ENCODE measurements at places on chromosomes 4 and X. TPM values are rescaled to one million over a fixed set of nuclear protein-coding genes. Genes with fewer than 3 reads are reported as not detected.

DNA sequence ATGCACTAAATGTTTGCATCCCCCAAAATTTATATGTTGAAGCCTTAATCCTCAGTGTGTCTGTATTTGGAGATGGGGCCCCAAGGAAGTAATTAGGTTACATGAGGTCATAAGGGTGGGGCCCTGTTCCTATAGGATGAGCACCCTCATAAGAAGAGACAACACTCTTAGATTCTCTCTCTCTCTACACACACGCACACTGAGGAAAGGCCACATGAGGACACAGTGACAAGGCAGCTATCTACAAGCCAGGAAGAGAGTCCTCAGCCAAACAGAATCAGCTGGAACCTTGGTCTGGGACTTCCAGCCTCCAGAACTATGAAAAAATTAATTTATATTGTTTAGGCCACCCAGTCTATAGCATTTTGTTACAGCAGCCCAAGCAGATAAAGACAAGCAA, 69.3 kb upstream of the NOCT start:
- H3K4me3 ChIP-seq: no peak overlapping the region
- no peak for DNase-seq
- H3K27ac ChIP-seq: no peak overlapping the region
- no peaks in the 10 kb centered on the region for H3K27me3 ChIP-seq
- no peaks in the 10 kb centered on the region for H3K4me1 ChIP-seq
- H3K36me3 ChIP-seq: no peaks in the 10 kb centered on the region

DNA sequence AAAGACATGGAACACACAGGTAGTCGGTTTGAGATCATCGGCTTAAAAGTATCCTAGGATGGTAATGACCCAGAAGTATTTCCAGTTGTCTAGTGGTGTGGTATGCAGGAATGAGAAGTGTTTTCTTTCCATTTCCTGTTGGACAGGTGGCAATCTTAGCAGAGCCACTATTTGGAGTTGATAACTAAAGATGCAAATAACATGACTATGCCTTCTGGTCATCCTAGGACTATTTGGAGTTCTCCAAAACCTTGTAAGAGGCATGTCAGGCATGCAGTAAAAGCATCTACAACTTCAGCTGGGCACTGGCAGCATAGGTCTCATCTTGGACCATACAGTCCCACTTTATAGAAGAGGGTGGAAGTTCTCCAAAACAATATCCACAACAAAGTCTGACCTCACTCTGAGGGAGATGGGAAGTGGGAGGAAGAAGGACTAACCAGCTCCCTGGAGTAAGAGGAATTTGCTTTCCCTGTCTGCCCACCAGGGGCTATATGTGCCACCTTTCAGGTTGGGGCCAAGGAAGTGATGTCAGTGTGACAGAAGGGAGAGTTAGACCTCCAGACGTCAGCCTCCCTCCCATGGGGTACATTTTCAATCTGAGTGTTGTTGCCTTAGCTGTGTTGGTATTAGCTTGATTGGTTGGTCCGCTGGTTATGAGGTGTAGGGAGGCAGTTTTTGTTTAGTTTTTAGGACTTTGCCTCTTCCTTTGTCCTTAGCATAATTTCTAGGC, 101.2 kb upstream of the MYOZ2 start:
- no peak overlapping the region for H3K4me3 ChIP-seq
- peaks cover 3% of the 10 kb centered on the region for H3K27me3 ChIP-seq

GRCh38 chrX:9447906-9448305, 17.0 kb upstream of the TBL1X start:
- H3K27ac ChIP-seq: no peak overlapping the region
- H3K27me3 ChIP-seq: no peaks in the 10 kb centered on the region
- DNase-seq: no peak
- H3K4me1 ChIP-seq: no peaks in the 10 kb centered on the region
- H3K4me3 ChIP-seq: no peak overlapping the region

GRCh38 chr4:25297528-25298242, 14.9 kb upstream of the ZCCHC4 start:
- H3K27me3 ChIP-seq: peaks cover 2% of the 10 kb centered on the region
- H3K36me3 ChIP-seq: no peaks in the 10 kb centered on the region
- no peaks in the 10 kb centered on the region for H3K4me1 ChIP-seq
- no peak overlapping the region for H3K27ac ChIP-seq
- DNase-seq: no peak

DNA sequence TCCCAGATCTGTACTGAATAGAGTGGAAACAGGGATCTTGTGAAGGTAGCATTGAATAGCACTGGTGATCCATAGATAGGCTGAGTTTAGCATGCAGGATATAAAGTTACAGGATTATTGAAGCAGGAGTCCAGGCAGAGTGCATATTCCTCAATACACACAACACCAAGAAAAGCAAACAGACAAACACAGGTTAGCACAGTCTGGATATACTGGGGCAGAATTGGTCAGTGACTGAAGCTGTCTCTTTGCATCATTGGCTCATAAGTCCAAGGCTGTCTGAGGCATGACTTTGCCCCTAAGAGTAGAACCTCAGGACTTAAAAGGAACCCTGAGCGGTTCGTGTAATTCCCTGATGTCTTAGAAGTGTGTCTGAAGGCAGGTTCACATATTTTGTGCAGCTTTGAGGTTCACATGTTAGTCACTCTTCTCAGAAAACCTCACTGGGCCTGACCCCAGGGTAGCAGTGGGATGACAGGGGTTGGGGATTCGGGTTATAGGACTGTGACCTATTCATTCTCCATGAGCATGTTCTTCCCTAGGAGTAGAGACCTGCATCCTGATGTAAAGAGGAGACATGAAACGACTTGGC, 134.6 kb downstream of the AASDH start:
- H3K4me1 ChIP-seq: no peaks in the 10 kb centered on the region
- H3K36me3 ChIP-seq: no peaks in the 10 kb centered on the region
- H3K4me3 ChIP-seq: no peak overlapping the region
- H3K27ac ChIP-seq: no peak overlapping the region
- no peak for DNase-seq
- no peaks in the 10 kb centered on the region for H3K27me3 ChIP-seq

- H3K36me3 ChIP-seq: no peaks in the 10 kb centered on the region
- H3K4me1 ChIP-seq: no peaks in the 10 kb centered on the region
- H3K4me3 ChIP-seq: no peak overlapping the region
- no peak for DNase-seq
- H3K27me3 ChIP-seq: no peaks in the 10 kb centered on the region
Observed at GRCh38 chr4:45576275-45576674, 547.6 kb downstream of the GABRG1 start.

GRCh38 chr4:95167805-95168204, 381.0 kb downstream of the UNC5C start:
- no peak overlapping the region for H3K27ac ChIP-seq
- no peak overlapping the region for H3K4me3 ChIP-seq
- no peaks in the 10 kb centered on the region for H3K36me3 ChIP-seq

- H3K4me3 ChIP-seq: no peak overlapping the region
- H3K4me1 ChIP-seq: no peaks in the 10 kb centered on the region
- H3K27ac ChIP-seq: no peak overlapping the region
- DNase-seq: no peak
Observed at GRCh38 chr4:55032788-55033187, 92.6 kb downstream of the KDR start.

DNA sequence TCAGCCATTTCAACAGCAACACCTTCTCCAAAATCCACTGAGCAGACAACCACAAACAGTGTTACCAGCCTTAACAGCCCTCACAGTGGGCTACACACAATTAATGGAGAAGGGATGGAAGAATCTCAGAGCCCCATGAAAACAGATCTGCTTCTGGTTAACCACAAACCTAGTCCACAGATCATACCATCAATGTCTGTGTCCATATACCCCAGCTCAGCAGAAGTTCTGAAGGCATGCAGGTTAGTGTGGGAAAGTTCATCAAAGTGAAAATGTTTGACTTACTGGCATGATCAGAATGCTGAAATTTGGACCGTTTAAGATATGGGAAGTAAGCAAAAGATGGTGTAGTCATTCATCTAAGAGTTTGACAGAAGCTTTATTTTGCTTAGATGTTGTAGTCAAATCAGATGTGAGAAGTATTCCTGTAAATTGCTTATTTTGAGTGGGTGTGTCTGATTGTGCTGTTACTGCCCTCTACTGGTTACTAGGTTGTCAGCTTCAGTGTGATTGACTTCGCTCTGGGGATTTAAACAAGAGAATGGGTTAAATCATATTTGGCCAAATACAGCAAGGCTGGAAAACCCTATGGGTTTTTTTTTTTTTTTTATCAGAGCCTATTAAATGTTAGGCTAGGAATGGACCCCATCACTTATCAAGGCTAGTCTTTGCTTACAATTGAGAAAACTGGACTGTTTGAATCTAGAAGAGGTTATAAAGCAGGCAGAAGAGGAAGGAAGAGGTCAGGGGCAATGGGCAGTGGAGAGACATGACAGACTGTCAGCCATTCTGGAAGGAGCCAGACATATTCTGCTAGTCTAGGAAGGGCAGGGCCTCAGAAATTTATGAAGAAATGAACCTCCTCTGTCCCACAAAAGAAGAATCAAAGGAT, 130.3 kb downstream of the DIPK2B start:
- no peak for DNase-seq
- H3K27me3 ChIP-seq: no peaks in the 10 kb centered on the region
- peaks cover 5% of the 10 kb centered on the region for H3K36me3 ChIP-seq
- peaks cover 16% of the 10 kb centered on the region for H3K4me1 ChIP-seq
- no peak overlapping the region for H3K27ac ChIP-seq

DNA sequence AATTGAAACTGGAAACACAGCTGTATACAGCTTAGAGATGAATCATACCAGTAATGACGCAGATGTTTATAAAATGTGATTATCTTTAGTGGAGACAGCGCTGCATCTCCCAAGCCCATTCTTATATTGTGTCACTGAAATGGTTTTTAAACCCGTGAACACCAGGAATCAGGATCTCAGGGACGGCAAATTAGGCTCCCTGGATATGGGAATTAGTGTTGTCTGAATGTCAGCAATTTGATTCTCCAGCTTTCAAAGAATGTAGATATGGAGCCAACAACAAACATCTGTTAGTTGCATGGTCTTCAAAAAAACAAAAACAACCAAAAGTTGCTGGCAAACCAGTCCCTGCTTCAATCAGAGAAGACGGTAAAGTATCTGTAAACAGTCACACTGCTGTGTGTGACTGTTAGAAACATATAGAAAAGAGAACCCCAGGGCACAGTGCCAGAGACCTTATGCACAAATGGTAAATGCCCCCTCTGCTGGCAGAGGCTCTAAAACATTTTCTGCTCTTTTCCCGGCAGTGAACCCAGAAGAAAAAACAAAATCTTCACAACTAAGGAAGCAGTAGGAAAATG, 351.9 kb upstream of the FTHL17 start:
- no peaks in the 10 kb centered on the region for H3K36me3 ChIP-seq
- H3K27me3 ChIP-seq: no peaks in the 10 kb centered on the region
- H3K27ac ChIP-seq: no peak overlapping the region
- no peaks in the 10 kb centered on the region for H3K4me1 ChIP-seq
- peak; percentile 1 for DNase-seq

GRCh38 chrX:13533726-13534125, 35.7 kb upstream of the EGFL6 start:
- H3K36me3 ChIP-seq: no peaks in the 10 kb centered on the region
- no peak for DNase-seq

- H3K27me3 ChIP-seq: no peaks in the 10 kb centered on the region
- DNase-seq: no peak
Observed at GRCh38 chr4:128130621-128131020, 69.5 kb downstream of the LARP1B start.

DNA sequence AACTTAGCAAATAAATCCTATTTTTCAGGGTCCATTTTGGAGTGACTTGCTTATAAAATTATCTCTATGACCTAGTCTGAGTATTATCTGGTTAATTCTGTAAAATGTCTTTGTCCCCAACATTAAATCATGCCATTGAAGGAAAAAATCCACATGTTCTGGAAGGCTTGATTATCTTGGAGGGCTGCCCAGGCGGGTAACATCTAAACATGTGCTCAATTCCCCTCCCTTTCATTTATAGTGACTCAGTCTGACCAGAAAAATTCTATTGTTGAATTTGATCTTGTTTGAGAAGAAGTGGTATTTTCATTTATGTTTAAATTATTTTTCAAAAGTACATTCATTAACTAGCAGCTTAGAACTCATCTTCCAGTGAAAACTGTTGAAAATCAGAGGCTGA, 55.4 kb upstream of the SLC10A7 start:
- H3K4me3 ChIP-seq: no peak overlapping the region
- H3K4me1 ChIP-seq: no peaks in the 10 kb centered on the region
- no peaks in the 10 kb centered on the region for H3K36me3 ChIP-seq
- H3K27ac ChIP-seq: no peak overlapping the region
- no peak for DNase-seq

DNA sequence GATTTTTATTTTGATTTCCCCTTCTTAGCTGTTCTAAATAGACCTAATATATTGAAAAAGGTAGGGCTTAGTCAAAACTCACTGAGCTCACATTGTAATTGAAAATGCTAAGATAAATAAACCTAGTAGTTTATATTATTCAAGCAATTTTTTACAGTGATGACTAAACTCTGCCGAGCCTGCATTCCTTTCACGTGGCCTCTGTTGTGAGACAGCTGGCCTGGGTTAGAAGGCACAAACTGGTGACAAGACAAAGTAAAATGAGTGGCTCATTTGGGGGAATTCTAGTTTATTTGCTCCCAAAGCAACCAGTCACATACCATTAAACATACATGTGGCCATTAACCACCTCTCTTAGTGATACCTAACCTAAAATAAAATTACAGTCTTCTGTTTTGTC, 169.4 kb upstream of the TEX13C start:
- no peak for DNase-seq
- H3K27ac ChIP-seq: no peak overlapping the region
- H3K4me3 ChIP-seq: no peak overlapping the region
- no peaks in the 10 kb centered on the region for H3K4me1 ChIP-seq
- no peaks in the 10 kb centered on the region for H3K27me3 ChIP-seq

- H3K4me3 ChIP-seq: no peak overlapping the region
- no peaks in the 10 kb centered on the region for H3K36me3 ChIP-seq
- no peaks in the 10 kb centered on the region for H3K4me1 ChIP-seq
- H3K27ac ChIP-seq: no peak overlapping the region
- H3K27me3 ChIP-seq: peaks cover 4% of the 10 kb centered on the region
- DNase-seq: no peak
Observed at GRCh38 chr4:84378356-84378755, 120.7 kb downstream of the NKX6-1 start.

- no peaks in the 10 kb centered on the region for H3K27me3 ChIP-seq
- DNase-seq: no peak
- no peaks in the 10 kb centered on the region for H3K36me3 ChIP-seq
- no peak overlapping the region for H3K4me3 ChIP-seq
Observed at GRCh38 chrX:142251202-142251601, 46.1 kb upstream of the MAGEC2 start.

CLNK gene
- 0.17 TPM for total RNA-seq

RBMXL3 gene
- total RNA-seq: not detected

PDLIM3 gene
- not detected for total RNA-seq

TEX11 gene
- not detected for total RNA-seq

SHROOM2 gene
- not detected for total RNA-seq

TLR3 gene
- 0.28 TPM for total RNA-seq

Measured in CD4-positive, alpha-beta T cell (primary cell).